Stimulated activated CD4-positive, alpha-beta T cell treated with anti-CD3 and anti-CD28 coated beads, Interleukin-4, amount 100 ng/mL, for 1 hour (primary cell): ENCODE measurements at places on chromosomes 6 and 20.

DNA sequence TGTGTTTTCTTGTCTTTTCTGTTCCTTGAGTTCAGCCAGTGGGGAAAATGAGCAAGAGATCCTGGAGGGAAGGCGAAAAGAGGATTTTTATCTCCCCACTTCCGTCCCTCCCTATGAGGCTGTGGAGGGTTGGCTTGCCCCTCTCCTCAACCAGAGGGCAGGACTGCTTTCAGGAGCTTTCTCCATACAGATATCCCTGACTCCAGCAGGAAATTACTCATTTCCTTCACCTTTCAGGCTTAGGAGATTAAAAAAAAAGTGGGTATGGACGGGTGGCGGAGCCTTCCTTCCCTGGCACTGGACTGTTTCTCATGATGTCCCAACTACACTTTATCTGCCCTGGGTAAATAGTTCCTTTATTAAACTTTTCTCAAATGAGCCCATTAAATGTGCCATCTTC, 241.2 kb downstream of the FRK start:
- no peak for DNase-seq

- DNase-seq: no peak
Observed at GRCh38 chr6:20172842-20173456, 39.3 kb downstream of the MBOAT1 start.

GRCh38 chr6:69097948-69098347, 462.9 kb downstream of the ADGRB3 start:
- DNase-seq: no peak

DNA sequence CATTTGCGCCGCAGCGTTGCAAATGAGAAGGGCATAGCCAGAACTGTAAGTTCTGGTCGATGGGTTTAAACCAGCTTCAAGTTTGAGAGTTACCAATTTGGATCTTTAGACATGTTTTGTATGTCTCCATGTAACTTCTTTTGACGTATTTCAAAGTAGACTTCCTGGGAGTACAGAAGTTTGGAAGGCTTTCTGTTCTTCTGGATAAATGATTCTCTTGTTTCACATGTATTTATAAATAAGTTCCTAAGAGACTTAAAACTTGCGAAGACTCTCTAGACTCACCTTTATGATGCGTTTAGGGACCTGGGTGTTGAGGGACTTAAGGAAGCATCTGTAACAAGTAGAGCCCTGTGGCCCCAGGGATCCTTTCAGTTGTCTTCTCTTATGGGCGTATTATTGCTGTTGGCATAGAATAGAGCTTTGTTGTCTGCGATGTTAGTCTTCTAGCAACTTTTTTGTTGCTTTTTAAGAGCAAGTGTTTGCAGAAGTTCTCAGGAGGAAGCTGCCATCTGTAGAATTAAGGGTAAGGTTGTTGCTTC, 1.3 kb downstream of the CDYL start:
- no peak for DNase-seq

DNA sequence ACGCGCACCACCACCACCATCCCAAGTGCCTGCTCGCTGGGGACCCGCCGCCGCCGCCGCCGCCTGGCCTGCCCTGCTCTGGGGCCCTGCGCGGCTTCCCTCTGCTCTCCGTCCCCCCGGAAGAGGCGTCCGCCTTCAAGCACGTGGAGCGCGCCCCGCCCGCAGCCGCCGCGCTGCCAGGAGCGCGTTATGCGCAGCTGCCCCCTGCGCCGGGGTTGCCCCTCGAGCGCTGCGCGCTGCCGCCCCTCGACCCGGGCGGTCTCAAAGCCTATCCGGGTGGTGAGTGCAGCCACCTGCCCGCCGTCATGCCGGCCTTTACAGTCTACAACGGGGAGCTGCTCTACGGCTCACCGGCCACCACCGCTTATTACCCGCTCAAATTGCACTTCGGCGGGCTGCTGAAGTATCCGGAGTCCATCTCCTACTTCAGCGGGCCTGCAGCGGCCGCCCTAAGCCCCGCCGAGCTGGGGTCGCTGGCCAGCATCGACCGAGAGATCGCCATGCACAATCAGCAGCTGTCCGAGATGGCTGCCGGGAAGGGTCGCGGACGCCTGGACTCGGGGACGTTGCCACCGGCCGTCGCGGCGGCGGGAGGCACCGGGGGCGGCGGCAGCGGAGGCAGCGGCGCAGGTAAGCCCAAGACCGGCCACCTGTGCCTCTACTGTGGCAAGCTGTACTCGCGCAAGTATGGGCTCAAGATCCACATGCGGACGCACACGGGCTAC, 7.2 kb downstream of the PRDM13 start:
- DNase-seq: peak; percentile 29

- no peak for DNase-seq
Observed at GRCh38 chr6:19759117-19759880, 77.9 kb upstream of the ID4 start.

- DNase-seq: no peak
Observed at GRCh38 chr6:165597821-165598220, 65.2 kb downstream of the PDE10A start.

- DNase-seq: no peak
Observed at GRCh38 chr20:62405108-62405980, 1.7 kb downstream of the CABLES2 start.

GRCh38 chr20:4989570-4989969, 11.7 kb downstream of the SLC23A2 start:
- DNase-seq: no peak

DNA sequence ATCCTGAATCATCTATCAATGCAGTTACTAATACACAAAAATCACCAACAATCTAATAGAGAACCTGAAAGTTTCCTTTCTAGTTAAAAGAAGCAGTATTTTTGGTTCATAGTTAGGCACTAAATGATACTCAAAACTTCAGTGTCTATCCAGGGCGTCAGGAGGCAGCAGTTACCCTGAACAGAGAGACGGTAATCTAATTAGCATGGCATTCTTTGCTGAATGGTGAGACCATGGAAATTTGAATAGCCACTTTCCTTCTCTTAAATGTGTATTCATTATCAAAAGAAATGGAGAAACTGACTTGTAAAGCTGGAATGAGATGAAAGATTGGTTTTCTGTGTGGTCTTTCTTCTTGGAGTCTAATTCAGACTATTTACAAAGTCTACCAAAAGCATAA, 146.6 kb upstream of the BMP5 start:
- no peak for DNase-seq

DNA sequence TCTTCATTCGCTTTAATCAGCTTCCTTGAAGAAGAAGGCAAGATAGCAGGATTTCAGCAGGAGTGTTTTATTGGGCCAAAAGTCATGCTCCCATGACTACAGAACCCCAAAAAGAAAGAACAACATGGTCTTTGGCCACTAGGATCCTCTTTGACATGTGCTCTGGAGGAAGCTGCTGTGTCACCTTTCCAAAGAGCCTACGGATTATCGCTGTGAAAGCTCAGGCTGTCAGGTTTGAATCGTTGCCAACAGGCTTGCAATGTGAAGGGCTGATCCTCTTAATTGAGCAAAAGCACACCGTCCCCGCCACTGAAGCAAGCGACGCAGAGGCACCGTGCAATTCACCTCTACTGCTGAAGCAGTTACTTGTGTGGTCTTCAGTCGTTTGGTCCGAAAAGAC, 29.0 kb downstream of the MYLIP start:
- DNase-seq: no peak

- DNase-seq: no peak
Observed at GRCh38 chr6:40077315-40077714, 143.1 kb upstream of the MOCS1 start.

- DNase-seq: no peak
Observed at GRCh38 chr6:14695579-14695978, 550.3 kb upstream of the JARID2 start.

GRCh38 chr6:38127284-38127683, 307.8 kb downstream of the ZFAND3 start:
- DNase-seq: no peak
